ENCODE measurements at places on chromosomes 11 and 22. TPM values are rescaled to one million over a fixed set of nuclear protein-coding genes. Genes with fewer than 3 reads are reported as not detected.

- DNase-seq = no peak
Observed at GRCh38 chr11:79081471-79082031, 359.3 kb downstream of the TENM4 start.

- DNase-seq = no peak
Observed at GRCh38 chr11:88181776-88182175, 6.5 kb upstream of the RAB38 start.

- no peak for DNase-seq
Observed at GRCh38 chr11:33412241-33412640, 155.1 kb downstream of the HIPK3 start.

The PNPLA3 gene
- total RNA-seq = not detected

DNA sequence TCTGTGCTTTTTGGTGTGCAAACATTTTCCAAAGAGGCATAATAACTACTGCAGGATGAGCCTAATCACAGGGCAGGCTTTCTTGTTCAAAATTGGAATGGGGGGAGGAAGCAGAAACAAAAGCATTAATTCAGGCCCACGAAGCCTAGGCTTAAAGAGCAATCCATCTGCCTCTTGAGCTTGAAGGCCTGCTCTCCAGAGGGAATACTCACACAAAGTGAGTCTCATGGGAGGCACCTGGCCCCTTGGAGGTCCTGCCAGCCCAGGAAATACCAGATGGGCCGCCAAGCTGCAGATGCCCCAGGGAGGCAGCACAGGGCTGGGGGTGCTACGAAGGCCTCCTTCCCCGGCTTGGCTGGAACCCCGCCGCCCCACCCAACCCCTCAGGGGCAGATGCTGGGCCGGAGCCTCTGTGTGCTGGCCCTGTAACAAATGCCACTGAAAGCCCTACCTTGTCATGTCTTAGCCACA lies 39.3 kb upstream of the COMT start:
- DNase-seq = no peak

DNA sequence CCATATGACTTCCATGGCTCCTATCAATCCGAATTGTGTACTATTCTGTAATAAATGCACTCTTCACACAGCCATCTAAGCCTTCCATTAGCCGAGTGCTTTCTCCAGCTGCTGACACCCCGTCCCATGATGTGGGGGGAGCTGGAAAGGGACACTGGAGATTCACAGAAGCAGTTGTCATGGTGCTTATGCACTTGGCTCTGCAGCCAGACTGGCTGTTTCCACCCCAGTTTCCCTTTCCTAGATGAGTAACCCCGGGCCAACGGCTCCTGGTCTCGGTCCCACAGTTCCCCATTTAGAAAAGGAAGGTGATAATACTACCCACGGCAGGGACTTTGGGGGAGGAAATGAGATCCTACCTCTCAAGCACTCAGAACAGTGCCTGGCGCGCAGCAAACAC lies 244.9 kb upstream of the SYN3 start:
- DNase-seq = no peak

DNA sequence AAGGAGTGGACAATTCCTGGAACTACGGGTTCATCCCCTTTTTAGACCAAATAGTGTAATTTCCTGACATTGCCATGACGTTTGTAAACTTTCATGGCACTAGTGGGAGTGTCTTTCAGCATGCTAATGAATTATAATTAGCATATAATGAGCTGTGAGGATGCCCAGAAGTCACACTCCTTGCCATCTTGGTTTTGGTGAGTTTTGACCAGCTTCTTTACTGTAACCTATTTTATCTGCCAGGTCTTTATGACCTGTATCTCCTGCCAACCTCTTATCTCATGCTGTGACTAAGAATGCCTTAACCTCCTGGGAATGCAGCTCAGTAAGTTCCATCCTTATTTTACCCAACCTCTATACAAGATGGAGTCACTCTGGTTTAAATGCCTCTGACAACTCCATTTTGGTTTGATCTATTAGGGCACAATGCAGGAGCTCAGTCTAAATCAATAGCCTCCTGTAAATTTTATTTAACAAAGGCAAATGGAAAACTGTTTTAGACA lies 20.7 kb downstream of the OR10A6 start:
- no peak for DNase-seq

Measured in gastrocnemius medialis (tissue), 4 donors.